ENCODE measurements at places on chromosomes 3 and 15.

GRCh38 chr3:196868297-196868661 lies 559 bp downstream of the SENP5 start:
- no peak for DNase-seq

- no peak for DNase-seq
These were observed 17.3 kb downstream of the ZBTB38 start for GRCh38 chr3:141385406-141386125.

DNA sequence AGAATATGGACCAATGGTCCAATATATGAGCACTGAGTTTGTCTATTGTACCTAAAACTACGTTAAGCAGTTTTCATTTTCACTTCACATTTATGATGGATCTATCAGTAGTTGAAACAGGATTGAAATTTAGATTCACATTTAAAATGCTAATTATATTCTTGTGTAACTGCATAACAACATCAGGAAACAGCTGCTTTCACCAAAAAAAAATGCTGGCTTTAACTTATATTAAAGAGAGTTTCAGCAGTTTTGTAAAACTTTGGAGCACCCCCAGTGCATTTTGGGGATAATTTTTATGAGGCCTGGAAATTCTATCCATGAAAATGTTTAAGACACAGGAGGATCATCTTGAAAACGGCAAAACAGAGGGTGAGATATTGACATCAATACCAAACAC lies 142.8 kb upstream of the ROBO2 start:
- DNase-seq: no peak

DNA sequence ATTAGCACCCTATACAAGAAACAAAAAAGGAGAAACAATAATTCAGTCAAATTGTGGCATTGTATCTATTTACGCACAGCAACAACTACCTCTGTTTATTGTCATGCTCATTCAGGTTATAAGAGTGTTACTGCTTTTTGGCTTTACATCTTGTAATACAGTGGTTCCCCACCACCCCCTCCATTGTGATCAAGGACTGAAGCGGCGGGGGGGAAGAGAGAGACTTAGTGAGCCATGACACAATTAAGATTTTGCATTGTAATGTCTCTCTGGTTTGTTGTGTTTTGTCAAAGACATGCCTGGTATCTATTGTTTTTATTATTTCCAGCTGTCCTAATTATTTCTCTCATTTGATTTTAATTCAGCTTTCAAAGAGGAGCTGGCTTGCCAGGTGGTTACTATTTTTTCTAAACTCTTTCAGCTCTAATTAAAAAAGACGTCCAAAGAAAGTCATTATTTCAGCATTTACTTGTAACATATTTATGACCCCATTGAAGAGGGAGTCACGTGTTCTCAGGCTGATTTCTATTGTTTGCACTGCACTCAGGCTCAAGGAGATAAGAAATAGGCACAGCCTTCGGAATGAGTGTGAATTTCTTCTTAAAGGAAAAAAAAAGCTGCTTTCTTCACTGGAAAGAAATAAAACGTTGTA lies 234.4 kb upstream of the TBL1XR1 start:
- no peak for DNase-seq

GRCh38 chr3:189779166-189779565 lies 148.0 kb downstream of the TP63 start:
- DNase-seq: no peak

DNA sequence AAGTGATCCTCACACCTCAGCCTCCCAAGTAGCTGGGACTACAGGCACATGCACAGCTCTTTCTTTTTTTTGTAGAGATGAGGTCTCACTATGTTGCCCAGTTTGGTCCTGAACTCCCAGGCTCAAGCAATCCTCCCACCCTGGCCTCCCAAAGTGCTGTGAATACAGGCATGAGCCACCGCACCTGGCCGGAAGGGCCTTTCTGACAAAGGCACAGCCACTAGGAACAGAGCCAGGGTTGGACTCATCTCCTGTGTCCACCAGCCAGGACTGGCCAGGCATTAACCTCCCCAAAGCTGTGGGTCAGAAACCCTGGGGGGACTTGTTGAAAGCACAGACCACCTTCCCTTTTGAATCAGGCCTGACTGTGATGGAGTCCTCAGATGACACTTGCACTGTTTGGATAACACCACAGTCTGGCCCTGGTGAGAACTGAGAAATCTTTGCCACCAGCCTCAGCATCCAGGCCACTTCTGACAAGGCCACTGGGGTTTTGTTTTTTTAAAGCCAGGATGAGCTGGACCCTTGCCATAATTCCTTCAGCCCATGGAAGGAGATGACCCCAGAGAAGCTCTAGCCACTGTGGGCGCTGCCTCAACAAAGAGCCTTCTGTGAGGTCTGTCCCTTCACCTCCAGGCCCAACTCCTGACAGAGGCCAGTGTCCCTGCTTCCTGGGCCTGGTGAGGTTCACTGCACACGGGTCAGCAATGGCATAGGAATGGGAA lies 4.8 kb downstream of the TKT start:
- no peak for DNase-seq

- DNase-seq: no peak
These were observed 566 bp downstream of the HMCES start for GRCh38 chr3:129278966-129279906.

- DNase-seq: no peak
These were observed 21.8 kb downstream of the SLC6A11 start for GRCh38 chr3:10837849-10838248.

DNA sequence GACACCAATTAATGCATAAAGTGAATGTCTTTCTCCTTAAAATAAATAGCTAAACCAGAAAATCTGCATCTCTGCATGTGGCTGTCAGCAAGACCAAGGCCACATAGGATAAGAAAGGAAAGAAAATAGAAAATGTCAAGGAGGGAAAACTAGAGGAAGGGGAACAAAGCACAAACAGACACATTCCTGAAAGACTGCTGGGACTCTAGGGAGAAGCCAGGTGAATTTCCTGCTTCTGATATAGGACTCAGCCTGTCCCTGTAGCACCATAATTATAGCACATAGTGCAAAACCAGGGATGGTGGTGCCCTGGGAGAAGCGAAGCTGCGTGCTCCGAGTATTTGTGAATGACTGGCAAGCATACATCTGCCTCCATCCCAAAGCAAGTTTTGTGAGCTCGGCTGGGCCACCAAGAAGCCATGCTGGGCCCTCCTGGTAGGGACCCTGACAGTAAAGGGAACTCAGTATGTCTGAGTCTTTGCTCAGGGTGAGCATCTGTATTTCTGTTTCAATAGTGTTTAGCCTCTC lies 14.2 kb downstream of the FSTL1 start:
- no peak for DNase-seq

- DNase-seq: no peak
These were observed 17.5 kb downstream of the MKRN2OS start for GRCh38 chr3:12527757-12528143.
